ENCODE measurements at places on chromosomes 12 and 14.

GRCh38 chr14:96243785-96244184 is 12.2 kb upstream of the BDKRB1 start:
- no peak for DNase-seq

DNA sequence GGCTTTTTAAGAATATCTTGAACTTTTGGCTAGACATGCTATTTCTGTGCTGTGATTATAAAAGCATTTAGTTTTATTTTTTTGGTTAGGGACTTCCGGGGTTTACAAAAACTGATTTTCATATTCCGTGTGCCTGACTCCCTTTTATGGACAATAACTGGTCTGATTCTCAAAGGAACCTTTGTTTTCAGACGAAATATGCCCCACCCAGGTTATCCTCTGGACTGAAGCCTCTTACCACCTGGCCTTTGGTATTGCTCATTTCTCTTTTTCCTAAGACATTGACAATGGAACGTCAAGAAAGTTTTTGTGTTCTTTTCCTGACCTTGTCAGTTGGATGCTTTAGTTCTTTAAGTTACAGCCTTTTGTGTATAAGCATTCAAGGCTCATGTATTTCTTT is 10.8 kb downstream of the TIGAR start:
- no peak for DNase-seq

GRCh38 chr12:47891356-47891755 is 13.4 kb downstream of the VDR start:
- peak; percentile 51 for DNase-seq

DNA sequence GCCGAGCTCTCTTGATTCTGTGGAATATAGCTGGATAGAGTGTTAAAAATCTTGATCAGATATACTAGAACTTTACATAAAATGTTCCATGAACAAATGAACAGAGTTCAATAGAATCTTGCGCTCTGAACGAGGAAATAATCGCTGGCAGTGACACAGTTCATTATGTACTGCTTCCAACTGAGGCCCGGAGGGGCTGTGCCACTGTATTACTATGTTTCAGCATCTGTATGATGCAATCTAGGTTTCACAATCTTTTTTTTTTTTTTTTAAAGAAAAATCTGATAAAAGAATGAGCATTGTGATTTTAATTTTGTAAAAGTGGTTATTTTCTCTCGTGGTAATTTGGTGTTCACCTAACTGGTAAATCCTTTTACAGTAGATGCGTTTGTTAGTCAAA is 77.2 kb downstream of the FERMT2 start:
- DNase-seq: peak; percentile 46

DNA sequence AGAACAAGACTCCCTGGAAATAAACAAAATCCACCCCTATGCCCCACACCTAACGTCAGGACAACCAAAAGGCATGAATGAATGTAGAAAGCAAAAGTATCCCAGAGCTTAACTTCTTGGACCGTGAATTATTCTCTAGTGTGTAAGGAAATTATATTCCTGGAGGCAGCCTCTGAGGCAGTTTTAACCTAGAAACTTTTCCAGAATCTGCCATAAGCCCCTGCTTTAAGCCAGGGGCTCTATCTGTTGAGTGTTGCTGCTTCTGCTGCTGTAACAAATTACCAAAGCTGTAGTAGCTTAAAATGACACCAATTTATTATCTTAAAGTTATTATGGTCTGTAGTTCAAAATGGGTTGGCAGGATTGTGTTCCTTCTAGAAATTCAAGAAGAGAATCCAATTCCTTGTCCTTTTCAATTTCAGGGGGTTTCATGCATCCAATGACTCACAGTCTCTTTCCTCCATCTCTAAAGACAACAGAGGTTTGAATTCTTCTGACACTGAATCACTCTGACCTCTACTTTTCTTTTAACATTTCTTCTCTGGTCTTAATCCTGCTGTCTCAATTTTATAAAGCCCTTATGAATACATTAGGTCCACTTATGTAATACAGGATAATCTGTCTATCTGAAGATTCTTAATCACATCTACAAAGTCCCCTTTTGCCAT is 242.7 kb downstream of the ATXN7L3B start:
- no peak for DNase-seq

DNA sequence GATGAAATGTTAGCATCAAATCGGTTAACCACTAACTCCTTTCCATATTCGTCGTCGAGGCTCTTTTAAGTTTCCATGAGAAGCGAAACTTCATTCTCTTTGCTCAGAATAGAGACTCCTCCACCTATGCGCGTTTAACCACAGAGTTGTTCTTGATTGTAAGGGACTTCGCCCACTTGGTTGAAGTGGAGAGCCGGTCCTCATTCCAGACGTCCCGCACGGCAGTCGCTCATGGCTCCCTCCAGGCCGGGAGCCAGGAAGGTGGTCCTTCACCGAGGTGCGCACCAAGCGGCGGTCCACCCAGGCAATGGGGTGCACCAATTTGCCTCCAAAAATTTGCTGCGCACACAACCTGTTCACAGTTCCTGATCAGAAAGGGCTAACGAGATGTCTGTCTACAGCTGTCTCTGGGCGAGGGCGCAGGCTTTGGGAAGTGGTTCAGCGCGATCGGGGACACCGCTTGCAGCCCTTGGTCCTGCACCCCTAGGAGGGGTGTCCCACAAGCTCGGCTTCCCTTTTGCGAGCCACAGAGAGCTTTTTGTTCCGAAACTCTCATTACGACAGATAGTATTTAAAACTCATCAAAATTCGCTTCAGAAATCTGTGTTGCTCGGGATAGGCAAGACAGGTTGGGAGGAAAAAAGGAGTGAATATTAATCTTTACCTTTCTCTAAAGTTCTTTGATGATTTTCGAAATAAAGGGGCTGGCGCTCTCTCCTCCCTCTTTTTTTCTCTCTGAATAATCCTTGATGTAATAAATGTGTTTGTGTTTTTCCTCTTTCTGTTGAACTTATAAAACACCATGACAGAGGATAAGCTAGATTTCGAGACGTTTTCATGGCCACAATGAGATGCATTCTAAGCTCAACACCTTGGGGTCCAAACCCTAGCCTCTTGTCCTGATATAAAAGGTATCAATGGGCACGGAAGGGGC is 6.4 kb upstream of the ALX1 start:
- no peak for DNase-seq

DNA sequence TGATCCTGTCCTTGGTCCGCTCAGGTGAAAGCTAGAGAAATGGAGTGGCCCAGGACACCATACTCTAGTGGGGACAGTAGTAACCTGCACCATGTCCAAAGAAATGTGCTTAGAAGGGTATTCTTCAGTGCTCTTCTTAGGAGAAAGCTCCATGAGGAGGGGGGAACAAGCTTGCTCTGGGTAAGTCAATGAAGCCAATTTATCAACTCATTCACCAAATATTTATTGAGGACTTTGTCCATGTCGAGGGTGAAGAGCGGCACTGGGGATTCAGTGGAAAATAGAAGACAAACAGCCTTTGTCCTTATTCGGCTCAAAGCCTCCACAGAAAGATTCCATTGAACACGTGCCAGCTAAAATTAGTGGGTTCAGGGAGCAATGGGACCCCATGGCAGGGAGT is 677.8 kb downstream of the BCL11B start:
- no peak for DNase-seq

- DNase-seq: no peak
Observed at GRCh38 chr12:57177354-57177753, 29.9 kb upstream of the LRP1-AS start.

DNA sequence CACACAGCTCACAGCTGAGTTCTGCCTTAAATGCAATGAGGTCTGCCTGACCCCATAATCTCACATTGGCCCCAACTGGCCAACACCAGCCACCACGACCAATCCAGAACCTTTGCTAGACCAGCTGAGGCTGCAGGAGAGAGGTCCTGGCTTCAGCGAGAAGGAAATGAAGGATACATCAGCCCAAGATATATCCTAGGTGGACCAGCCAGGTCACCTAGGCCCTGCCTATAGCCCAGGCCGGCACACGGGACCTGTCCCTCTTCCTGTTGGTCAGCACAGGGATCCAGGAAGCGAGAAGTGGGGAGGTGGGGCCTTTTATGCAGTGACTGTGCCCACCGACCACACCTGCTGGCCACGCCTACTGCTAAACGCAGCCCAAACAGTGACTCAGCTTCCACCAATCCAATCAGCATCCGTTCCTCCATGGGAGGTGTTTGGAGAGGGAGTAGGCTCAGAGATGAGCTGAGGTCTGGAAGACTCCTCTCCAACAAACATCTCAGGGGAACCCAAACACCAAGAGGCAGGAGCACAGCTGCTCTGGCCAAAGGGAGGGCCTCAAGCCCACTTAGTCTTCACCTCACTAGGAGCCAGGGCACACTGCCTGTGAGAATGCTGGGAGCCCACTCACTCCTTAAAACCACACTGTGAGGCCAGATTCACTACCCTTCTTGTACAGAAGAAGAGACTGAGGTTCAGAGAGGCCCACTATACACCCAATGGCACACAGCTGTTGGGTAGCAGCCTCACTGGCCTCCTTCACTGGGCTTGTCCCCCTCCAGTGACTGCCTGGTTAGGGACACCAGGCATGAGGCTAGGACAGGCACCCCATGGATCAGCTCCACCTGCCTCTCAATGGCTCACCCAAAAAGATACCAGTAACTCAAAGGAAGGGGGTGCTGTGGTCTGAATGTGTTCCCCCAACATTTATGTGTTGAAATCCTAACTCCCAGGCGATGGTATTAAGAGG is 51.3 kb upstream of the PPP2R5C start:
- no peak for DNase-seq

Data from GM03348 (cell line).